ENCODE measurements at places on chromosomes 12 and 14. TPM values are rescaled to one million over a fixed set of nuclear protein-coding genes. Genes with fewer than 3 reads are reported as not detected.

ANKLE2 gene
- total RNA-seq: 80.0 TPM

PDZRN4 gene
- not detected for total RNA-seq

MANSC1 gene
- total RNA-seq: 3.9 TPM

FITM1 gene
- not detected for total RNA-seq

Measured in A549 treated with AZD2906 at 1 μM for 4 hours (cell line).